AG20443 (cell line): ENCODE measurements at places on chromosomes 7 and 10.

DNA sequence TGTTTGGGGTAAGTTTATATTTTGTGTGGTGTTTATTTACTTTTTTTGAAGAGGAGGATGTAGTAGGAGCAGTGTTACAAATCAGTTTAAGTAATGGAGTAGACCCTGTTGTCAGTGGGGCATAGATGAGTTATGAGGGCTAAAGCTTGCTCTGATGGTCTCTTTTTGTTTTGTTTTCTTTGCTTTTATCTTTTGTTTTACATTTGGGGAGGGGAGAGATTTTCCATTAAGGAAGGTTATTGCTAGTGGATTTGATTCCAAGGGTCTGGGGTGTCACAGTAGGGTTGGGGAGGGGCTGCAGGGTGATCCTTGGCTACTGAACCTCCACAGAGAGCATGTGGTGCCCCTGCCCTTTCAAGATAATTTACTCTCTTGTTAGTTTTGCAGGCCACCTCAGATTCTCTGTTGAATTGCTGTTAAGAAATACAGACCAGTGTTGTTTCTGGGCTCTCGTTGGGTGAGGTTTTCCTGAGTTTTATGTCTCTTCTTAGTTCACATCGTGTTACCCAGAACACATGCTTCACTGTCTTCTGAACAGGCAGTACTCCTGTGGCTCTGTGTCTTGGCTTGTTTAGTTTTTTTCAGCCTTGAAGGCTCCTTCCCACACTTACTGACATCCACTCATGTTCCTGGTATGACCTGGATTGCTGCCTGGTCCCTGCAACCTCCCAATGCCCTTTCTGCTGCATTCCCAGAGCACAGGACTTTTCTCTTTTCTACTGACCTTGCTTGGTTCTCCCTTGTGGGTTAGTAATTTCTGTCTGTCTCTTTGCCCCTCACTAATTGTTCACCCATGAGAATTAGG lies 4.2 kb downstream of the KIFBP start:
- peak; percentile 86 for DNase-seq

- DNase-seq = no peak
Measured at GRCh38 chr7:86923527-86923926, 135.9 kb downstream of the ELAPOR2 start.

GRCh38 chr10:4003348-4003973 lies 218.5 kb upstream of the KLF6 start:
- no peak for DNase-seq

- no peak for DNase-seq
Measured at GRCh38 chr7:36045326-36045725, 107.7 kb upstream of the EEPD1 start.

DNA sequence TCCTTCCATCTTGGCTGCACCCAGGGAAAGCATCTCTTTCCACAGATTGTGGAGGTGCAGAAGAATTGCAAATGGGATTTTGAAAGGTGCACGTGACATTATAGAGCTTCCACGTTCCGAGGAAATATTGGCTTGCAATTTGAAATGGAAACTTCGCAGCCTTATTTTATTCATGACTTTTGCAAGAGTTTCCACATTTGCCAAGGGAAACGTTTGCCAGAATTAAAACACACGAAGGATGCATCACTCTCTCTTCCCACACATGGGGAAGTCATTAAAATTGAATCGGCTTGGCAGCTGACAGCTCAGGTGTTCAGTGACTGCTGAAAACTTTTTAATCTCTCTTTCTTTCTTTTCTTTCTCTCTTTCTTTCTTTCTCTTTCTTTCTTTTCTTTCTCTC lies 475.4 kb upstream of the IGFBP3 start:
- DNase-seq = peak; percentile 39

DNA sequence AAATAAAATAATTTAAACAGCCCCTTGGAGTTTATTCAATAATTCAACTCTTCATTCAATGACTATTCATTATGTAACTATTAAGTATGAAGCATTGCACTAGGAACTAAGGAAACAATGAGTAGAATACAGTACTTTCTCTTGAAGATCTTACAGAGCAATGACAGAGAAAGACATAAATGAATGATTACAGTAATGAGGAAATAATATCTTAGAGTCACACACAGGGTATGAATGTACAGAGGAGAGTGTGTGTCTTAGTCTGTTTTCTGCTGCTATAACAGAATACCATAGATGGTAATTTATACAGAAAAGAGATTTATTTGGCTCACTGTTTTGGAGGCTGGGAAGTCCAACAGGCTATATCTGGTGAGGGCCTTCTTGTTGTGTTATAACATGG lies 120.5 kb upstream of the NRBF2 start:
- DNase-seq = no peak

DNA sequence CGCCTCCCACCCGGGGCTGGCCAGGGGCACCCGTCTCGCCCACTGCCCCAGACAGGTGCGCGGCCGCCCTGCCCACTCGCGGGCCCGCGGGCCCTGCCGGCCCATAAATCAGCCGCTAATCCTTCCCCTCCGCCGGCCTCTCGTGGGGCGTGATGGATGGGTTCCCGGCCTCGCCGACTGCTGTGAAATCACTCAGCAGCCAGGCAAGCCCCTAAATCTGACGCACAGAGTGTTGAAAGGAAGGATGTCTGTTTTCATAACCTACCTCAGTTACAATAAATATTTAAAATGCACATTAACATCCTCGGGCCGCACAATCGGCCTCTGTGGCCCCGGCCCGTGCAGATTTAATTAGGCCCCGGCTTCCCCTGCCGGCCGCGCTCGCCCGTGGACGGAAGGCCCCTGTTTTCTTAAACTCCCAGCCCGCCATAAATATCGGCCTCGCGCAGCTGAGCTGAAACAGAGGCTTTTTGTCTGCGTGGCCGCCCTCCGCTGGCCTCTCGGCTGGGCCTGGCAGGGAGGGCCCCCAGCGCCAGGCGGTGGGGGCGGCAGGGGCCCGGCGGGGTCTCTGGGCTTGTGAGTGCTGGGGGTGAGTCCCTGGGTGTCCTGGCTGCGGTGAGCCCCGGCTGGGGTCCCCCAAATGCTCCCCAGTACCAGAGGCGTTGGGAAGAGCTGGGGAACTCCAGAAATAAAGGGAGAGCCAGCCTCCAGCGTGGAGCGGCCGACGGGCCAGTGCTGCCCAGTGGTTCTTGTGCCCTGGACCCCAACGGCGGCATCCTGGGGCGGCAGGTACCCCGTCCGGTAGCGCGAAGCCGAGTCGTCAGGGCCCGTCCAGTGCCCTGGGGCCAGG lies 90.7 kb downstream of the UNCX start:
- no peak for DNase-seq

- no peak for DNase-seq
Measured at GRCh38 chr10:86041116-86041515, 325.5 kb downstream of the GRID1 start.

DNA sequence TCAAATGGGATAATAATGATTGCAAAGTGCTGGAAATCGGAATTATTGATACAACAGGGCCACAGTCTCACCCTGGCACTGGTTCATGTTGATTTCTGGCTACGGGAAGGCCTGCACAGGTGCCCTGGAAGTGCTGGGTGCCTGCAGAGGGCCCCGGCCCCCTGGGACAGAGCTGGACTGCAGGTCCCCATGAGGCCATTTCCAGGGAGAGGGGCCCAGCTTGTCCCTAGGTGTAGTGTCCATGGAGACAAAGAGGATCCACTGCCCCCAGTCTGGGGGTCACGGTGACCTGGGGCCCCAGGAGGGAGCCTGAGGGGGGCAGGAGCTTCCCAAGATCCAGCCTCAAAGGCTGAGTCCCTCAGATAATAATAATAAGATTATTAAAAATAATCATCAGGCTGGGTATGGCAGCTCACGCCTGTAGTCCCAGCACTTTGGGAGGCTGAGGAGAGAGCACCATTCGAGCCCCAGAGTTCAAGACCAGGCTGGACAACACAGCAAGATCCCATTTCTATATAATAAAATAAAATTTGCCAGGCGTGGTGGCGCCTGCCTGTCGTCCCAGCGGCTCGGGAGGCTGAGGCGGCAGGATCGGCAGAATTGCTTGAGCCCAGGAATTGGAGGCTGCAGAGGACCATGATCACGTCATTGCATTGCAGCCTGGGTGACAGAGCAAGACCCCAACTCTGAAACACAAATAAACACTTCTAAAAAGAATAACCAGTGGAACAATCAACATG lies 98.1 kb downstream of the MICALL2 start:
- DNase-seq = no peak

DNA sequence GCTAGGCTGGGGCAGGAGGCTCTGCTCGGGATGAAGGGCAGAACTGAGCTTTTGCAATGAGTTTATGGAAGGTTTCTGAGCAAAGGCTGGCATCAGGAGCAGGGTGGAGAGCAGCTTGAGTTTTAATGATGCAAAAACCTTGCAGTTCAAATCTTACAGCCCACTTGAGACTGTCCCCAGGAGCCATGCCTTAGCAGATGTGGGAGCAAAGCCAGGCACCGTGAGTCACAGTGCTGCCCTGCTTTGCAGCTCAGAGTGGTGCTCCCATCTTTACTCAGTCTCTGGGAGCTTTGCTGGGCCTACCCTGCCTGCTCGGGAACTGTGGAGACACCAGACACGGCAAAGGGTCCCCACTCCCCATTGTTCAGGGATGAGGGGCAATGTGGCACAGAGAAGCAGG lies 122.4 kb upstream of the NPS start:
- DNase-seq = peak; percentile 37

GRCh38 chr10:129546106-129546505 lies 79.1 kb downstream of the MGMT start:
- no peak for DNase-seq

GRCh38 chr10:99304862-99305229 lies 24.3 kb upstream of the CNNM1 start:
- no peak for DNase-seq

- DNase-seq = no peak
Measured at GRCh38 chr10:5595591-5595990, 70.8 kb downstream of the ASB13 start.

DNA sequence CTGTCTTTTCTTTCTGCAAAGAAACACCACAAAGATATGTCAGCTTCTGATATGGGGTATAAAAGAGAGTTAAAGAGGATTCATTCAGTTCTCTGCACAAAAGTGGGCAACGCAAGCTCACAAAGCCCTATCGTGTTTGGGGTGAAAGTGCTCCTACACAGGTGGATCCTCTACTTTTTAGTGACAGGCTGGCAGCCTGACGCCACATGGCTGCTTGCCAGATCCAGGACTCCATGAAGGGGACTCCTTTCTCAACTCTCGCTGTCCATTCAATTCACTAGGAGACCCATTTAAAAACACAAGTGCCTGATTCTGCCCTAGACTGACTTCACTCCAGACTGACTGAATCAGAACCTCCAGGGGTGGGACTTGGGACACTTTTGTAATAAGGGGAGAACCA lies 8.0 kb downstream of the PARP12 start:
- no peak for DNase-seq

GRCh38 chr7:103445228-103446048 lies 569 bp downstream of the SLC26A5 start:
- DNase-seq = peak; percentile 48

DNA sequence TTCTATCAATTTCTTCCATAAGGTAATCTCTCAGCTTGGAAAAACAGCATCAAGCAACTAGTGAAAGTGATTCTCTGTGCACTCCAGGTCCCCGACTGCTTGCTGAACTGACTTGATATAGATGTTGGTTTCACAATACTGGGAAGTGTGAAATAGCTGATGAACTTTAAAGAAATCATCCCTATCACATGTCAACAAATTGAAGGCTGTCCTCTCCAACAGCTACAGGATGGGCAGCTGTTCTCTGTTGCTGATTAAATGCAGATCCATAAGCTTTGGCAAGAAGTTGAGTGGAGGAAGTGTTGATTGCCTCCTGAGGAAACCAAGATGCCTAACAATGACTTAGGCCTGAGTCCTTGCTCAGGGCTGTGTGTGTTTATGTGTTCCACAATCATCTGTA lies 130.4 kb upstream of the GDF10 start:
- no peak for DNase-seq

DNA sequence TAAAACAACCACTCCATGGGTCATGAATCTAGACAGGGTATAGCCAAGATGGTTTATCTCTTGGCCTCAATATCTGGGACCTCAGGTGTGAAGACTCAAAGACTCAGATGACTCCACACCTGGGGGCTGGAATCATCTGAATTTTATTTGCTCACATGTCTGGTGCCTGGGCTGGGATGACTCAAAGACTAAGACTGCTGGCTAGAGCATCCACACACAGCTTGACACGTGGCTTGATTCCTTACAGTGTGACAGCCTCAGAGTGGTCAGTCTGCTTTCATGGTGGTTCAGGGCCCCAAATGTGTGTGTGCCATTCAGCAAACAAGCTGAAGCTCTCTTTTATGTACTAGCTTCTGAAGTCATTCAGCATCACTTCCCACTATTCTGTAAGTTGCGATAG lies 333.7 kb downstream of the RNLS start:
- no peak for DNase-seq

GRCh38 chr7:132939495-132939894 lies 142.4 kb downstream of the CHCHD3 start:
- DNase-seq = no peak

GRCh38 chr7:133702078-133702477 lies 425.1 kb upstream of the LRGUK start:
- DNase-seq = no peak

- peak; percentile 52 for DNase-seq
Measured at GRCh38 chr10:95467162-95467599, 94.0 kb downstream of the SORBS1 start.

DNA sequence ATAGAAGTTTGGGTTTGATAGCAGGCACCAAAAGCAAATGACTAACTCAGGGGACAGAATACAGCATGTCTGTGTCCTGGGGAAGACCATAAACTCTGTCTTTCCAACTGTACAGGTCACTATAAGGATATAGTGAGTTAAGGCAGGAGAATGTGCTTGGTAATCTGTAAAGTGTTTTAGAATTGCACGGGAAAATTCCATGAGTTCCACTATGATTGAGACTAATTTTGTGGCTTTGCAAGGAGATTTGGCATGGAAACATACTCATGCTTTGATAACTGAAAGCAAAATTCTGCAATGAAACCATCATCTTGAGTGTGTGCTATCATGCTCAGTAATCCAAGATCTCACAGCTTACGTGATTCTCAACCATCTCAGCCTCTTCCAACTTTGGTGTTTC lies 152.6 kb downstream of the PKD1L1 start:
- peak; percentile 78 for DNase-seq

GRCh38 chr7:20417260-20417659 lies 86.6 kb downstream of the ITGB8 start:
- DNase-seq = no peak

- DNase-seq = no peak
Measured at GRCh38 chr7:91995391-91996105, 54.9 kb downstream of the AKAP9 start.

GRCh38 chr10:77927402-77928246 lies 1.1 kb upstream of the DLG5 start:
- DNase-seq = no peak

- no peak for DNase-seq
Measured at GRCh38 chr10:3901370-3901769, 116.4 kb upstream of the KLF6 start.

- no peak for DNase-seq
Measured at GRCh38 chr10:8616166-8616565, 561.7 kb downstream of the GATA3 start.
